IPS-NIHi11 (cell line): ENCODE measurements at places on chromosomes 13 and 19.
A peak's percentile ranks its signal among the peaks of the same experiment; 100 is the strongest.

GRCh38 chr13:101649488-101650126 lies 197.1 kb downstream of the ITGBL1 start:
- DNase-seq: no peak

- DNase-seq: peak; percentile 99
Measured at GRCh38 chr19:38224014-38224862, at the start of gene DPF1. DPF1 (minus strand) TSS chr19:38224222; CDS start chr19:38224142, 80 bp downstream.

- peak; percentile 92 for DNase-seq
Measured at GRCh38 chr19:45677351-45678230, 9.6 kb downstream of the GIPR start.

GRCh38 chr19:44113784-44114390 lies 688 bp downstream of the ZNF225 start:
- peak; percentile 12 for DNase-seq

DNA sequence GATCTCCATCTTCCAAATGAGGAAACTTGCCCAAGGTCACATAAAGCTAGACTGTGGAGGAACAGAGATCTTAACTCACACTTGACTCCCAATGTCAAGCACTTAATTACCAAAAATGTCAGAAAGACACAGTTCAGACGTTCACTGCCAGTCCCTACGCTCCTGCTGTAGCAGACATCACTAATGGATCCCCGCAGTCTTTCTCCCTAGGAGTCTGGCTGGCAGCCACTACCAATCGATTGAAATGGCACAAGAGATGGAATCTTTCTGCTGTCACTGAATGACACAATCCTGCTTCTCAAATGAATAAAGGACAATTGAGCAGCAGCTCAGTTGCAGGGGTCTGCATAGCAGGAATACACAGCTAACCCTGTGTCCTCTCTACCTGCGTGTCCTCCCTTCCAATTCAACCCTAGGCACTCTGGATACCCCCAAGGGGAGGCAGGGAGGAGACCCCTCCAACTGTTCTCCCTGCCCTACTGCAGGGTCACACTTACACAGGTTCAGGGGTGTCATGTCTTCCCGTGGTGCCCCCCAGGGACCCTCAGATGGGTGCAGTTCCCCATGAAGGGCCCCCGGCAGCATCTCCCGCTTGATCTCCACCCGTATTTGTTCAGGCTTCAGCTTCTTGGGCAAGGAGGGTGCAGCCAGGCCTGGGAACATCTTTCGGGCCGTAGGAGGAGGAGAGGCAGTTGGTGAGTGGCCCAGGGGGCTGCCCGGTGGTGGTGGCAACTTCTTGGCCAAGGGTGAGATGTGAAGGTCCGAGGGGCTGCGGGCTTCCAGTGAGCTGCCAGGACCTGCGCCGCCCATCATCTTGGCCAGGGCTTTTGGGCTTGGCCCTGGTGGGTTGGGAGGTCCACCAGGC lies 7.9 kb upstream of the AKAP8L start:
- DNase-seq: no peak

DNA sequence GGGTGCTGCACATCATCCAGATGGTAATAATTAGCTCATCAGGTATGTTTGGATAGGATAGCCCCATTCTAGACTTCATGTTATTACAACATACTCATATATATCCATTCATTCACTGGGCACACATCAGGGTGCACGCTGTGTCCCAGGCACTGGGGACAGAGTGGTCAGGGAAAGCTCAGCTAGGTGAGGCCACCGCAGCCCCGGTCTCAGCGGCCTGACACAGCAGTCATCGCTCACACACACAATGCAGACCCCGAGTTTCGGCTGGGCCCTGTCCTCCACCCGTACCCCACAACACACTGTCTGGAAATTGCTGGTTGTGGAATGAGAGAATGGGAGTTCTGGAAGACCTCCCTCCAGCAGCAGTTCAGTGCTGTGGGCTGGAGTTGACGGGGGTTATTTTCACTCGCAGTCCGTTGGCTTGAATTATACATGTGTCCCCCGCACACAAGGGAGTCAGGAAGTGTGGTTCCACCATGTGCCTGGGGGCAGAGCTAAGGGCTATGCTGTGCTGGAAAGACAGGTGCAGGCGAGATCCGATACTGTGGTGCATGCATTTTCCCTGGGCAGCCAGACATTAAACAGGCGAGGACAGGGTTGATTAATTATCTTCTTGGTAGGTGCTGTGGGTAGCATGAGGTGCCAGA lies 257.6 kb downstream of the TEX29 start:
- DNase-seq: no peak

- DNase-seq: no peak
Measured at GRCh38 chr13:98792321-98792720, 39.8 kb upstream of the SLC15A1 start.

- DNase-seq: no peak
Measured at GRCh38 chr13:99875391-99875790, 96.2 kb downstream of the ZIC5 start.

- DNase-seq: peak; percentile 89
Measured at GRCh38 chr19:41997121-41997850, 3.3 kb upstream of the ATP1A3 start.

DNA sequence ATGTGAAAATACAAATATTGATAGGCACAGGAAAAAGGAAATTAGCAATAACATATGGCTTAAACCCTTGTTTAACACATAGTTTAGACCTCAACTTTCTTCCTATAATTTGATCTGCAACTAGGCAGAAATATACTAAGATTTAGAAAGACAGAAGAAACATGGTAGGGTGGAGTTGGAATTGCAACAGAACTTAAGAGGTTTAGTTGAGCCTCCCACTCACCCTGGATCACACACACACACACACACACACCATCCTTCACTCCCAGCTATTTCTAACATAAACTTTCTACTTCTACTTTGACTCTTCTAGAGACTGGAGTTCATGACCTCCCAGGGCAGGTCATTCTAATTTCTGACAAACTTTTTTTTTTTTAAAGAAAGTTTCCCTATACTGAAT lies 47.4 kb downstream of the FLT3 start:
- no peak for DNase-seq

GRCh38 chr19:1076951-1077350 lies 10.0 kb downstream of the ARHGAP45 start:
- DNase-seq: no peak

DNA sequence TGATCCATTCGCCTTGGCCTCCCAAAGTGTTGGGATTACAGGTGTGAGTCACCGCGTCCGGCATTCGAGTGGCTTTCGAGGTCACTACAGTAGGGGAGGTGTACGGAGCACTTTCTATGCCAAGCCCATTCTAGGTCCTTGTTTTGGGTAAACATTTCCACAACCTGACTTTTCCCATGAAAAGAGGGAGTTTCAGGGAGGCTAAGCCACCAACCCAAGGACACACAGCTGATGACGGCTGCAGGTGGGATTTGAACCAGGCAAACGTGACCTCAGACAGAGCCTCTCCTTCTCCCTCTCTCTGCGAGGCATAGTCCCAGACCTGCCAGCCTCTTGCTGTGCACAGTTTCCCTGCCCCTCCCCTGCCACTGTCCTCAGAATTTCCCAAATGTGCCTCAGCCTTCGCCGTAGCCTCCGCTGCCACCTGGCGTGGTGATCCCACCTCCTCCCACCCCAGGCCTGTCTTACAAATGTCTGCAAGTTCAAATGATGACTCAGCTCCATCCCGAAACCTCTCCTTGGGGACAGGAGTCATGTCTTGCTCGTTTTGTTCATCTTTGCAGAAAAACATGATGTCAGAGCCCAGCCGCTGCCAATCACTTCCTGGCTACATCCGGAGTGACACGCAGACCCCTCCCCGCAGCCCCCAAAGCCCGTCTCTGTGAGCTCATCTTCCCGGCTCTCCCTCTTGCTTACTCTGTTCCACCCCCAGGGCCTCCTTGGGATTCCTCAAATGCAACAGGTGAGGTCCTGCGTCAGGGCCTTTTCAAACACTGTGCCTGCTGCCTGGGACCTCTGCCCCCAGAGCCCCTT lies 6.6 kb upstream of the GADD45B start:
- DNase-seq: peak; percentile 26

DNA sequence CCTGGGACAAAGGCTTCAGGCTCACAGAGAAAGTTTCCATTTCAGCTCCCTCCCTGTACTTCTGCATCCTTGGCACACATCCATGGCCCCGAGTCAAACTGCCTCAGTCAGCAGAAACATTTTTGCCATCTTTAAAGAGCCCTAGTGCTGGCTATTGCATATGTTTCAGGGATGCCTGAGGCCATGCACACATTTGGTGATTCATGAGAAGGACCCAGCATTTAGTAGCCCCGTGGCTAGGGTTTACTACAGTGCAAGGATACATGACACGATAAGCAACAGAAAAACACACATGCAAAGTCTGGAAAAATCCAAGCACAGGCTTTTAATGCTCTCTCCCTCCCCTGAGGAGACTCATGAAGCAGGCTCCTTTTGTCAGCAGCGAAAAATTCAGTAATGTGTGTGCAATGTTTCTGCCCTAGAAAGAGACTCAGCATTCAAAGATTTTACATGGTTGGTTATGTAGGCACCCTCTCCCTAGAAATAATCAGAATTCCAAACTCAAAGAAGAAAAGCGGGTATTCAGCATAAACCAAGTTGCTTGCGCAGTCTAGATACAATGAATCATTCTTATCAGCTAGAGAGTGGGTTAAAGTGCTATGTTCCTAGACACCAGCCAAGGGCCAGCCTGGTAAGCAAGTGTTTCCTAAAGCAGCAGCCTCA lies 17.6 kb downstream of the ACOD1 start:
- DNase-seq: no peak

DNA sequence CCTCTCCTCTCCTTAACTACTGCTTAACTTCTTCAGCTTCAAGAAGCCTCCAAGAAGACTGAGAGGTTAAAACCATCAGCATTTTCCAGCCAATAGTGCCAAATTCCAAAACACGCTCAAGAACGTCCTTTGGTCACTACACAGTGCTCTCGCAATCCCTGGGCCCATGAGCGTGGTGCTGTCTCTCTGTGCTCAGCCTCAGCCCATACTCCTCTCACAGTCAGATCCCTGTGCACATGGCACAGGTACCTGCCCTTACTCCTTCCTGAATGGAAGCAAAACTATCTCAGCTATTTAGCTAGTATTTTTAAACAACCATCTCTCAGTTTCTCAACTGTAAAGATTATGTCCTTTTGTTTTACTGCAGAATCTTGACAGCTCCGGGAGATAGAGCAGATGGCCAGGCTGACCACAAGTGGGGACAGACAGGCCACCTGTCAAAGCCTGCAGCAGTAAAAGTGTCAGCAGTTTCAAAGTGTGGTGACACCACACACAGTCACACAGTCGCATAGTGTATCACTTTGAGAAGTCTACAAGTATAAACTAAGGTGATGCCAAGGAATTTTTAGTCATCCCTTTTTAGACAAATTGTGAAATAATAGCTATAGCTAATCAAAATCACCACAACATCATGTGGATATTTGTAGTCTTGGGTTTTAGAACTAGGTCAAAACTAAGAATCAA lies 35.7 kb downstream of the DZIP1 start:
- DNase-seq: no peak

GRCh38 chr13:32895296-32895695 lies 120.9 kb upstream of the KL start:
- DNase-seq: no peak
